ENCODE measurements at places on chromosomes 3 and 15.
A peak's percentile ranks its signal among the peaks of the same experiment; 100 is the strongest.

DNA sequence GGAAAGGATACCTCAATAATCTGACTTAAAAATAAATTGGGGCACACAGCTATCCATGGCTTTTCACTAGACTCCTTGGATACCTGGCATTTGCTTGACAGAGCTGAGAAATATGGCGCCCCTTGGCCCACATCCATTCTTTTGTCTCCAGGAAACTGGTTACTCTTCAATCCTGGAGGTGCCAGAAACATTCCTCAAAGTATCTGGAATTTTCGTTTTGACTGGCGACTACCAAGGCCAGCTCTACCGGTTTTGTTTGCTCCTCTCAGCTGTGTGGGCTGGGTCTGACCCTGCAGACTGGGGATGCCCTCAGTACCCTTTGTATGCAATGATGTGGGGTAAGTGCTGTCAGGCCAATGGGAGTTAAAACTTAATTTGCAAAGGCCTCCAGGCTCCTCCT is 27.0 kb downstream of the KATNBL1 start:
- DNase-seq, result no peak

- no peak for DNase-seq
Measured at GRCh38 chr15:37823601-37824275, 110.7 kb upstream of the TMCO5A start.

- peak; percentile 8 for DNase-seq
Measured at GRCh38 chr3:127407026-127407939, 119.4 kb upstream of the PRR20G start.

GRCh38 chr3:194135516-194135805 is 487 bp upstream of the HES1 start:
- DNase-seq, result no peak

- DNase-seq, result no peak
Measured at GRCh38 chr15:36755341-36756000, 176.0 kb downstream of the CDIN1 start.

DNA sequence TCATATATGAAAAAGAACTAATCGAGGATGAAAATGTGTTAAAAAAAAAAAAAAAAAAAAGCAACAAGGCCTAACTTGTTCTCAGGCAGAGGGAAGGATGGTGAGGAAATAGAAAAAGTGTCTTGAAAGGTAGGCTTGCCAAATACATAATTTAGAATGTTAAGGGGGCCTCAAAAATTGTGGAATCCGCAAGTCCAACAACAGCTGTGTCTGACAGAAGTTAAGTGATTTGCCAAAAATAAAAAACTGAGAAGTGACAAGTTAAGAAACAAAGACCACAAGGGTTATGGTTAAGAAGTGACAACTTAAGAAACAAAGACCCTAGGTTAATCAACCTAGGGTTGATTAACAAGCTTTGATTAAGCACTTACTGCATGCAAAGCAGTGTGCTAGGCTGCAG is 110.6 kb downstream of the P2RY1 start:
- no peak for DNase-seq

DNA sequence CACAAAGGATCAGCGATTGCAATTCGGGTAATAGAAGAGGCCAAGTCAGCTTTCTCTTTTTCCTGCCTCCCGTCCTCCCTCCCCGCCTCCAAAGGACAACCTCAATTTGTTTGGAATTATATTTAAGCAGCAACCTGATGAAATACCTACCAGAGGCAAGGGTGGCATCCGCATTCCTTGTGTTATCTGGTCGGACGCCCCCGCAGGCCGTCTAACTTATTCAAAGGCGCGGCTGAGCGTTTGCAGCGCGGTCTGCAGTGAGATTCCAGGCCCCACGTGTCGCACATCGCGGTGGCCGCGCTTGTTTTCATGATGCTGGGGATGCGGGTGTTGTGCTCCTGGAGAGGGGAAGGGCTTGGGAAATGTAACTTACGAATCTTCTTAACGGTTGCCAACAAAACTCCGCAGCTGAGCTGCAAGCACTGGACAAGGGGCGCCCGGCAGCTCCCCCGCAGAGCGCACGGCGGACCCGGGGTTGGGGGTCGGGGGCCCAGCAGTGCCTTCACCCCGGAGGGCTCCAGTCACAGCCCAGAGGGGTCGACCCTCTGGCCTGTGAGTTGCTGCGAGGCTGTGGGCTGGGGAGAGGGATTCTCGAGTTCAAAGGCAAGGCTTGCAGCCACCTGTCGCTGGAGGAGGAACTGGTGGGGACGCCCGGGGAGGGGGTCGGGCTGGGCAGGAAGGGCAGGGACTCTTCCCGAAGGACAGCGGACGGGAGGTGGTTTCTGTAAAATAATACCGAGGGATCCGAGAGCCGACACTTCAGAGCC is 20.5 kb upstream of the RGMA start:
- DNase-seq, result no peak

Data from D341Med (cell line).